ENCODE measurements at places on chromosomes 13 and 19.

- DNase-seq, result no peak
Measured at GRCh38 chr19:57106722-57107235, 13.0 kb upstream of the USP29 start.

- peak; percentile 94 for DNase-seq
Measured at GRCh38 chr13:77521194-77521593, 14.3 kb upstream of the SCEL start.

- DNase-seq, result no peak
Measured at GRCh38 chr13:35881360-35881759, 249.8 kb downstream of the DCLK1 start.

DNA sequence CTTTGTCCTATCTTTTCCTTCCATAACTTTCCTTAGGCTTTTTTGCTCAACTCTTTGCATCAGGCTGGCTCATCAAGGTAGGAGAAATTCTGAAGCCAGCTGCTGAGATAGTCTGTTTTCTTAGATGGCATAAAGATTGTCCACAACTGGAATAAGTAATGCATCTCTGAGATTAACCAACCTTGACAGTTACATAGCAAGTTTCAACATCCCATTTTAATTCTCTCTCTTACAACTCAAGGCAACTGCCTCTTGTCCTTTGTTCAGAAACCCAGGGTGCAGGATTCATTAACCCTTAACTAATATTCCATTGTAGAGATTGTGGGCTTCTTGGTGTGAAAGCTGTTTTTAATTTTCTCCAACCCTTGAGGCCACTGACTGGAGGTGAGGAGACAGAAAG, 239.2 kb downstream of the LACC1 start:
- no peak for DNase-seq

- no peak for DNase-seq
Measured at GRCh38 chr13:49836516-49836915, 44.0 kb upstream of the KPNA3 start.

GRCh38 chr13:23752111-23753001, 136.8 kb downstream of the MIPEP start:
- peak; percentile 35 for DNase-seq

DNA sequence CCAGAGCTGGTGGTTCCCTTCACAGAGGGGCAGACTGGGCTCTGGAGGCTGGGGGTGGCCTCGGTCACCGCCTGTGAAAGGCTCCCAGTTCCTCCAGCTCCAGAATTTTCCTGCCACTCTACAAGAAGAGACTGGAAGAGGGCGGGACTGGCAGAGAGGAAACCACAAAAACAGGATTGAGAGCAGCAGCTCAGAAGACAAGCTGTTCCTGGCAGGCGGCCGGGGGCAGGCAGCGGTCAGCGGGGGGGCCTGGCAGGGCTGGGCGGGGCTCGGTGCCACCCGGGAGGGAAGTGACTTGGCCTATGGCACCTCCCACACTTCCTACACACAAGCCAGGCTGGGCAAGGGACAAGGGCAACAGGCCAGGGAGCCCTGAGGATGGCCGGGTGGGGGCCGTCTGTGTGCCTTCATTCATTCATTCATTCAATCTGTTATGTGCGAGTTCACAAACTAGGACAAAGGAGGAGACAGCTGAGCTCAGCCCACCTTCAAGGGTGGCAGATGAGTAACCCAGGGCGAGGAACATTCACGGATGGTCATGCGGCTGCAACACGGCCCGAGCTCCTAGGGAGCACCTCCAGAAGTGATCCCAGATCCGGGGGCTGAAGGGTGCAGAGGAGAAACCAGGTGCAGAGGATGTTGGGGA, 16.9 kb upstream of the BTBD2 start:
- DNase-seq, result peak; percentile 89

- DNase-seq, result no peak
Measured at GRCh38 chr19:34308381-34309367, 54.3 kb downstream of the GARRE1 start.

DNA sequence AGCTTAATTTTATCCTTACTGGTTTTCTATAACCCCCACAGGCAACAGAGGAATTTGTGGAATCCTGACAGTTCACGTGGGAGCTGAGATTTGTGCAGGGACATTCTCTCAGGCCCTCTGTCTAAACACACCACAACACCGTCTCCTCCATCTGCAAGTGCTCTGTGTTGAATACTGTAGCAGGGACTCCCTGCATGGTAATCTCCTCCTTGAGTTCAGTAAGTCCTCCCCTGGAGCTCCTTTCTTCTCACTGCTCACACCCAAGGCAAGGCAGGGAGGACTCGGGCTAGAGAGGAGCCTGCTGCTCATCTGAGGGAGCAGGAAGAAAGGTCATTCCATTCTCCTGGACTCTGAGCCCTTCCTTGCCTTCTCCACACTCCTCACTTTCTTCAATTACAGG, 348.2 kb downstream of the KCTD12 start:
- no peak for DNase-seq

- no peak for DNase-seq
Measured at GRCh38 chr13:48773531-48774275, 120.0 kb downstream of the CYSLTR2 start.

GRCh38 chr13:51821606-51822005, 17.6 kb upstream of the DHRS12 start:
- DNase-seq, result no peak

DNA sequence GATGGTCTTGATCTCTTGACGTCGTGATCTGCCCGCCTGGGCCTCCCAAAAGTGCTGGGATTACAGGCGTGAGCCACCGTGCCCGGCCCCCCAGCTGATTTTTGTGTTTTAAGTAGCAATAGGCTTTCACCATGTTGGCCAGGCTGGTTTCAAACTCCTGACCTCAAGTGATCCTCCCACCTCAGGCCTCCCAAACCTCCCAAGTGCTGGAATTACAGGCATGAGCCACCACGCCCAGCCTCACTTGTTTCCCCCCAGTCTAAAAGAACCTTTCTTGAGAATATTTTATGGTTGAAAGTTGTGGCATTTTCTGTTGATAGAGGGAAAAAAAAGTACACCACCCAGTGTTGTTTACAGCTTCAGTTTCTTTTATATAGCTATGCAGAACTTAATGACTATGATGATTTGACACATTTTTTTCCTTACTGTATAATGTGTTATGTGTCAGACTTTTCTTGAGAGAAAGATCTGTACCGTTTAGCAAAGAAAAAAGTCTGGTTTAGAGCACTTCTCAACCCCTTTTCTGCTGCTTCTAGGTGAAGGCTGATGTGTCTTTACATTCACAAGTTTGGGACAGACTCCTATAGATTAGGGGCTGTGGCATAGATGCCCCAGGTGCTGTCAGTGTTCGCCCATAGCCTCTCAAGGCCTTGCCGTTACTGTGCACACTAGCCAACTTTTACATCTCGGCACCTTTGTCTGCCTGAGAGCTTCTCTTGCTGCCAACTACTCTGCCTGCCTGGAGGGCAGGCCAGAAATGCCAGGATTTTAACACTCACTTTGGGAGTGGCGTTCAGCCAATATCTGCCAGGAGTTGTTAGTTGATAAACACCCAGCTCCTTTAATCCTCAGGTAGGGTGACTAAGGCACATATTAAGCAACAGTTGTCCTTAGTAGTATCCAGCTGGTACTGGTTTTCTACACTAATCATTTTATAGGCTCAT, 33.0 kb downstream of the KCTD4 start:
- peak; percentile 95 for DNase-seq

DNA sequence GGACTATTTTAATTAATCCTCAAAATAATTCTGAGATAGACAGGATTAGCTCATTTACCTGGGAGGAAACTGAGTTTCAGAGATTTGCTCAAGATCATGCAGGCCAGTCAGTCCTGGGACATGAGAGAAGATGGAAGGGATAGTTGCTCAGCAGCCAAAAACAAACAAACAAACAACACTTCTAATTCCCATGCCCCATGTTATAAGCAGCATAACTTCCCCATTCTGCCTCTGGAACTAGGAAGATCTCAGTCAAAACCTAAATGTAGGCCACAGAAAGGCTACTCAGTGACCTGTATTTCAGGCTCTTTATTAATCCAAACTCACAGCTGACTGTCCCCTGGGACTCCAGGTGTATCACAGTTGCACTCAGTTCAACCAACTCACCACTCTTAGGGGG, 489.2 kb upstream of the NBEA start:
- DNase-seq, result no peak

DNA sequence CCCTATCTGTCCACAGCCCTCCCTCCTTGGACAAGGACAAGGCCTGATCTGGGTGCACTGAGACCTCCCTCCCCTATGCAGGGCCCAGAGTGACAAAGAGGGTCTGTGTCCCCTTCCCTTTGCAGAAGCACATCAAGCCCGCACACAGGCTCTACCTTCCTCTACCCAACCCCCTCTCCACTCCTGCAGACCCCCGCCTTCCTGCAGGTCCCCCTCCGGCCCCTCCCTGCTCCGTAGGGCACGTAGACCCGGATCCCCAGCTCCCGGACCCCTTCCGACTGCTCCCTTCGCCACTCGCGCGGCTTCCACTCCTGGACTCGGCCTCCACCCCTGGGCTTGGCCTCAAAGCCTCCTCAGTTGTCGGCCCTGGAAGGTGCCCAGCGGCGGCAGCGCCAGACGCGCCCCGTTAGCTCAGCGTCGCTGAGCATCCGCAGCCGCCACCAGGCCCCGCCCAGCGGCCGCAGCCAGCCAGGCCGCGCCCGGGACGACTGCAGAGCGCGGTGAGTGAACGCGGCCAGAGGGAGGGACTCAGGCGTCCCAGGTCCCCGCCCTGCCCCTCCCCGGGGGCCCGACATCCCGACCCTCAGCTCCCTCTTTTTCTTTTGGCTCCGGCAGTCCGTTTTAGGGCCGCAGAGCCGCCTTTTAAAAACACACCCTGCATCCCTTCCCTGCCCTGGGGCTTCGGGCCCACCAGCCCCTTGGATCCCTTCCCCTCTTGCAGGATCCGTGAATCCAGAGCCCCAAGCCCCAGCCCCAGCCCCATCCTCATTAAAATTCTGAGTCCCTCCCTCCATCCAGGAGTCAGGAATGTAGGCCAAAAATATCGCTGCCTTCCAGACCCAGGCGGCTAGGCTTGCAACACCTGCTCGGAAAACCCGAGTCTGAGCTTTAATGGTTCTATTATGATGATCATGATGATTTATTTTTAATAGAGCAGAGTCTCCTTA, 1.5 kb upstream of the MYADM start:
- peak; percentile 82 for DNase-seq

GRCh38 chr13:106109391-106109791, 426.1 kb downstream of the EFNB2 start:
- no peak for DNase-seq

DNA sequence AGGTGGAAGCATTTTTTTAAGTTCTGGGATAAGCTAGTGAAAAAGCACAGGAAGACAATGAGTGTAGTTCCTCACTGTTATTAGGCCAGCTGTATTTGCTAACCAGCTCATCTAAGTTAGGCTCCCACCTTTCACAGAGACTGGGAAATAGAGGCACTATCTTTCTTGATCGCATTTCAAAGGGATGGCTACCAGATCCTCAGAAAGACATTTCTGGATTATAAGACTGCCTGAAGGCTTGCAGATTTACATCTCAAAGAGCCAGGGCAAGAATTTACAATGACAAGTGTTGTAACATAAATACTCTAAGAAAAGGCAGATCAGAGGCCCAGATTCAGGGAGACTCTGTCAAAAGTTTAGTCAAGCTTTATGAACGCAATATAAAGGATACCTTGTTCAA, 1005.5 kb downstream of the PCDH9 start:
- DNase-seq, result no peak

DNA sequence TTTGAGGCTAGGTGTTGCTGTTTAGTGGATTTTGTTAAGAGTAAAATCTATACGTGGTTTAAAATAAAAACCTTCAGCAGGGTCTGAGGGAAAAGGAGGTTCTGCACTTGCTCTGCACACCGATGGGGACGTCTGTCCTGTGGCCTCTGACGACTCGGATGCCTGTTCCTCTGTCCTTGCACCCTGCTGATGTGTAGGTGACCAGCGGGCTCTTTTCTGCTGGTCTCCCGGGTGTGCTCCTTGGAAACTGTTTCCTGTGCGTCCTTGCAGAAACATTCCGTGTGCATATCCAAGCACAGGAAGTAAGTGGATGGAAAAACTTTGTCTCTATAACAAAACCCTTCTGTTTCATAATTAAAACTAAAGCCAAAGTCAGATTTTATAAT, 3.8 kb downstream of the ATP4B start:
- DNase-seq, result no peak

GRCh38 chr13:37342205-37342604, 236.7 kb upstream of the CSNK1A1L start:
- no peak for DNase-seq

DNA sequence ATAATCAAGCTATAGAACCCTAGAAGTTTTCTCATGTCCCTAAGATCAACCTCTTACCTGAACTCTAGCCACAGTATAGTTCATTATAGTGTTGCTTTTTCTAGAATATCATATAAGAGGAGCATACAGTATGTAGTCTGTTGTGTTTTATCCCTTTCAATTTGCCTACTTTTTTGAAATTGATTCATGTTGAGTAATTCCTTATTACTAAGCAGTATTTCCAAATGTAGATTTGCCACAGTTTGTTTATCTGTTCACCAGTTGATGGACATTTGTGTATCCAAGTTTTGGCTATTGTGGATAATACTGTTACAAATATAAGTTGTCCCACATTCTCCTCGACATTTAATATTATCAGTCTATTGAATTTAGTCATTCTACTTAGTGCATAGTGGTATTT, 138.0 kb downstream of the LMO7 start:
- no peak for DNase-seq

DNA sequence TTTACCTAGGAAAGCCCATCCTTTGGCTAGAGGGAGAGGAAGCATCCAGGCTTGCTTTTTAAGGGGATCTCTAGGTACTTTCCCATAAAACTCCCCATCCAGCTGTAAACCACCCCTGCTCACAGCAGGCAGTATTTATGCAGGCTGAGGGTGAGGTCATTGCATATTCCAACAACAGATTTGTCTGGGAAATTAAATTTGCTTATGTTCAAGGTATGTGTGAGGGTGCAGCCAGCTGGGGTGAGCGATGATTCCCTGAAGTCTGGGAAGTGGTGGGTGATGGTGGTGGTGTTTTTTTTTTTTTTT, 96.3 kb upstream of the C1QTNF9B start:
- no peak for DNase-seq

GRCh38 chr13:35723053-35723461, 246.6 kb upstream of the MAB21L1 start:
- DNase-seq, result no peak

DNA sequence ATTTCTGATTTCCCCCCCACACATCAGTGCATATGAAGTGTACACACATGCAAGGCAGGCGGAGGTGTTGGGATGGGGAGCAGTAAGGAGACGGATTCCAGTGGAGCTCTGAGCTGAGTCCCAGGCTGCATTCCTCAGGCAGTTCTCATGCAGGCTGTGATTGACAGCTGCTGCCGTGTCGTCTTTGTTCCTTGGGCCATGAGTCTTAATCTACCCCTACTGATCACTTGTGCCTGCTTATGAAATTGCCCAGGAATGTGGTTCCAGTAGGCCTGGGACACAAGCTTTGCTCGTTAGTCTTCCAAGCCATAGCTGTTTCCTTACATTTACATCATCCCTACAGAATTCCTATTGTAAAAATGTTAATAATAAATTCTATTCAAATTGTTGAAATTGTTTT, 1241.9 kb downstream of the UQCRFS1 start:
- DNase-seq, result peak; percentile 7

DNA sequence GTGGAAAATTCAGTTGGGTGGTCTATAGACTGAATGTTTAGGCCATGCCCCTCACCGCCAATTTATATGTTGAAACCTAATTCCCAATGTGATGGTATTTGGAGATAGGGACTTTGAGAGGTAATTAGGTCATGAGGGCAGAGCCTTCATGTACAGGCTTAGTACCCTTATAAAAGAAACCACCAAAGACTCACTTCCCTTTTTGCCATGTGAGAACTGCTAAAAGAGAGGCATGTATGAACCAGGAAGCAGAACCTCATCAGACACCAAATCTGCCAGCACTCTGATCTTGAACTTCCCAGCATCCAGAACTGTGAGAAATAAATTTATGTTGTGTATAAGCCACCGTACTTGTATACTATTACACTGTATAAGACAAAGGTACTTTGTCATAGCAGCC, 40.6 kb downstream of the UQCRFS1 start:
- no peak for DNase-seq

GRCh38 chr13:94933936-94934335, 221.6 kb upstream of the SOX21 start:
- DNase-seq, result no peak
